ENCODE measurements at places on chromosomes 11 and 22. TPM values are rescaled to one million over a fixed set of nuclear protein-coding genes. Genes with fewer than 3 reads are reported as not detected.

- no peak overlapping the region for H3K4me3 ChIP-seq
- DNase-seq: no peak
- H3K36me3 ChIP-seq: no peaks in the 10 kb centered on the region
- no peaks in the 10 kb centered on the region for H3K27me3 ChIP-seq
- peaks cover 2% of the 10 kb centered on the region for H3K4me1 ChIP-seq
- H3K27ac ChIP-seq: no peak overlapping the region
These were observed 129.2 kb upstream of the MTMR2 start for GRCh38 chr11:96052921-96053651.

- DNase-seq: no peak
- no peak overlapping the region for H3K27ac ChIP-seq
- no peaks in the 10 kb centered on the region for H3K36me3 ChIP-seq
These were observed 47.7 kb downstream of the LRFN4 start for GRCh38 chr11:66904561-66904960.

DNA sequence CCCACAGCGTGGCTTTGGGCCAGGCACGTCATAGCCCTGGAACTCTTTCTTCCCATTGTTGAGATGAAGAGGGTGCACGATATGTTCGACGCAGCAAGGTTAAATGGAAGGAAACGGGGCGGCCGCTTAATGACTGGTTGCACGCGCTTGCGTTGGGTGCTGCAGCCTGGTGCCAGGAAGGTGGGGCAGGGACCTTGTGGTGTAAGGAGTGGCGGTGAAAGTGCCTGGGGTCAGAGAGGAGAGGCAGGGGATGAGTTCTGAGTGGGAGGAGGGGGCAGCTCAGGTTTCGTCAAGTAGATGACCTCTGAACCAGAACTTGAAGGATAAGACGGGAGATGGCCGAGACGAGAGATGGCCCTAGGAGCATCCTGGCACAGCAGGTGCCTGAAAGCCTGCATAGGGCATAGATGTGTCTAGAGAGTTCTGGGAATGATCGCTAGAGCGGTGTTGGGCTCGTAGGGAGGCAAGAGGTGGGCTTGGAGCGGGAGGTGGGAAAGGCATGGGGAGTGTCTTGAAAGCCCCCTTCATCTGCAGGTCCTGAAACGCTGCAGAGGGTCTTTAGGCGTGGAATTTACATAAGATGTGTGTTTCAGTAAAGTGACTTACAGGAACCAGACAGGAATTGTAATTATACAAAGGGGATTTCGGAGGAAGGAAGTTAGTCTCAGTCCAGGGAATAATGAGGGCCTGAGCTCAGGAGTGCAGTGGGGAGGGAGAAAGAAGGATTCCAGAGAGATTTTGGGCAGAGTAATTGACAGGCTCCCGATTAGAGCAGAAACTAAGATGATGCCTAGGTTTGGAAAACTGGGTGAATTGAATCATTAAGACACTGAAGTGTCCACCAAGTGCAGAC is 43.2 kb upstream of the CLDN5 start:
- no peak overlapping the region for H3K27ac ChIP-seq
- DNase-seq: no peak
- no peaks in the 10 kb centered on the region for H3K4me1 ChIP-seq
- H3K27me3 ChIP-seq: no peaks in the 10 kb centered on the region

- H3K27ac ChIP-seq: no peak overlapping the region
- no peaks in the 10 kb centered on the region for H3K4me1 ChIP-seq
- H3K36me3 ChIP-seq: peaks cover 11% of the 10 kb centered on the region
- H3K27me3 ChIP-seq: no peaks in the 10 kb centered on the region
These were observed 999.0 kb downstream of the BRD1 start for GRCh38 chr22:48828688-48829087.

DNA sequence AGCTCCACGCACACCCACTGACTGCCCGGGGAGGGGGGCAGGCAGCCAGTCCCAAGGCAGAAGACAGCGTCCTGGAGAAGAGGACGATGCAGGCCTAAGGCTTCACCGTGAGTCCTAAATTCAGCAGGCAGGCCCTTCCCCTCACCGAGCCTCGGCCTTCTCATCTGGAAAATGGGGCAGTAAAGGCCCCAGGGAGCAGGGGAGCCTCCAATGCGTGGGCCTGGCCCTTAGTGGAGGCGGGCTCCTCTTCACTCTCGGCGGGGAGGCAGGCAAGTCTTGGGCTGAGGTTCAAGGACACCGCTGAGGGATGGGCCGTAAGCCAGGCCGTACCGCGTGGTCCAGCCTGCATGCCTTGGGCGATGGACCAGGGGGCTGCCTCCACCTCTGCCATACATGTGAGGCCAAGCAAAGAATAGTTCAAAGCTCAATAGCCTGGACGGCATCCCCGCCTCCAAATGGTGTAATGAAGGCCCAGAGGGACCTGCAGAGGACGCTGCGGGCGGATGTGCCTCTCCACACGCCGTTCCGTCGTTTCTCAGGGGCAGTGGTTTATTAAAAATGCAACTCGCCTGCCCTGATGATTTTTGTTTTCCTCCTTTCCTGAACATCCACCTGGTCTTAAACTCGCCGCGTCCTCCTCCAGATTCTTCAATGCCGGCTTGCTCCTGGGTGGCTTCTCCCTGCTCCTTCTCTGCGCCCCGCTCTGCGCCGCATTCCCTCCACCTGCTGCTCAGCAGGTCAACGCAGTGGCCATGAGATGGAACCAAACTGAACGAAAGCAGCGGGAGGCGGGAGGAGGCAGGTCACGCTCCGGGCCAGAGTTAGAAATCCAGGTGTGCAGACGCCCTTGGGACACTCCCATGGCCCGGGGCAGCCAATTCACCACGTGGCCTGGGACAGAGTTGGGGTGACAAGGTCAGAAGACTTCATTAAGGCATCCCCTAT is 627.8 kb downstream of the TBC1D22A start:
- no peaks in the 10 kb centered on the region for H3K4me1 ChIP-seq
- no peak for DNase-seq
- peaks cover 7% of the 10 kb centered on the region for H3K36me3 ChIP-seq
- no peak overlapping the region for H3K27ac ChIP-seq
- no peak overlapping the region for H3K4me3 ChIP-seq

CDC42BPG gene
- 24.9 TPM for total RNA-seq

RRP8 gene
- total RNA-seq: 16.0 TPM

CARD18 gene
- not detected for total RNA-seq

All from H9 (cell line).